ENCODE measurements at places on chromosomes 16 and 17.

GRCh38 chr17:19461681-19462080 is 50.6 kb downstream of the RNF112 start:
- no peak for DNase-seq

DNA sequence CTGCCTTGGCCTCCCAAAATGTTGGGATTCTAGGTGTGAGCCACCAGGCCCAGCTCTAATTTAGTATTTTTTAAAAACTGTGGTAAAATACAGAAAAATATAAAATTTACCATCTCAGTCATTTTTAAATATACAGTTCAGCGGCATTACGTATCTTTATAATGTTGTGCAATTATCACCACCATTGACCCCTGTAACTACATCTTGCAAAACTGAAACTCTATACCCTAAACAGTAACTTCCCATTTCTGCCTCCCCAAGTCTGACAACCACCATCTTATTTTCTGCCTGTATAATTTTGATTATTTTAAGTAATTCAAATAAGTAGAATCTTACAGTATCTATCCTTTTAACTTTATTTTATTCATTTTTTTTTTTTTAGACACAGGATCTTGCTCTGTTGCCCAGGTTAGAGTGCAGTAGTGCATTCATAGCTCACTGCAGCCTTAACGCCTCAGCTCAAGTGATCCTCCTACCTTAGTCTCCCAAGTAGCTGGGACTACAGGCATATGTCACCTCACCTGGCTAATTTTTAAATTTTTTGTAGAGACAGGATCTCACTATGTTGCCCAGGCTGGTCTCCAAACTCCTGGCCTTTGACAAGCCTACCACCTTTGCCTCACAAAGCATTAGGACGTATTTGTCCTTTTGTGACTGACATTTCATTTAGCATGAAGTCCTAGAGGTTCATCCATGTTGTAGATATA is 10.9 kb upstream of the GGA2 start:
- DNase-seq: no peak

- no peak for DNase-seq
These were observed 9.2 kb upstream of the SPPL2C start for GRCh38 chr17:45835481-45835880.

DNA sequence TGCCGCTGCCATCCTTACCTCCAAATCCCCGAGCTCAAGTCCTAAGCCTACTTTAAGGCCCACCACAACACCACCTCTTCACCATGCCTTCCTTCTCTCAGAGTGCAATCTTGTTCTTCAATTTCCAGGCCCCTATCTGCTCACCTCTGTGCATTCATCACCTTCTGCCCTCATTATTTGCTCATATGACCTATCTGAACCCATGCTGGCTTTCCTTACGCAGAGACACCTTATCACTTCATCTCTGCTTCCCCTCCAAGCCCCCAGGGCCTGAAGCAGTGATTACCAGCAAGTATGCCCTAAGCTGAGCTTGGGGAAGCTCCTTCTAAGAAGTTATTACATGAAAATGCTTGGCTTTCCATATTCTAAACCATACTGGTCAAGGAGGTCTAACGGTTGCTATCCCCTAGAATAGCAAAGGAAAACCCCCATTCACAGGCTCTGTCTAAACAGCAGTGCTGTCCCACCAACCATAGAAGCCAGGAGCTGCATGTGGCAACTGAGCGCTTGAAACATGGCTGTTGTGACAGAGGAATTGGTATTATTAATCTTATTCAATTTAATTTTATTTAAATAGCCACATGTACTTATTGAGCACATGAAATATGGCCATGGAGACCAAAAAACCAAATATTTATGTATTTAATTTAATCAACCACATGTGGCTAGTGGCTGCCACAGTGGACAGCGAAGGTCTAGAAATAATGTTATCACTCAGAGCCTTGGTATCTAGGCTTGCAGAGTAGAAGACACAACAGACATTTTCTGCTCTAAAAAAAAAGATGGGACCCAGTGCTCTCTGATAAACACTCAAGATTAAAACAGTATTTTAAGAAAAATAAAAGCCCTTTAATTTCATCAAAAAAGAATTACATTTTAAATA is 13.9 kb downstream of the USP7 start:
- no peak for DNase-seq

- DNase-seq: no peak
These were observed 35.6 kb downstream of the RPA1 start for GRCh38 chr17:1865252-1866037.

DNA sequence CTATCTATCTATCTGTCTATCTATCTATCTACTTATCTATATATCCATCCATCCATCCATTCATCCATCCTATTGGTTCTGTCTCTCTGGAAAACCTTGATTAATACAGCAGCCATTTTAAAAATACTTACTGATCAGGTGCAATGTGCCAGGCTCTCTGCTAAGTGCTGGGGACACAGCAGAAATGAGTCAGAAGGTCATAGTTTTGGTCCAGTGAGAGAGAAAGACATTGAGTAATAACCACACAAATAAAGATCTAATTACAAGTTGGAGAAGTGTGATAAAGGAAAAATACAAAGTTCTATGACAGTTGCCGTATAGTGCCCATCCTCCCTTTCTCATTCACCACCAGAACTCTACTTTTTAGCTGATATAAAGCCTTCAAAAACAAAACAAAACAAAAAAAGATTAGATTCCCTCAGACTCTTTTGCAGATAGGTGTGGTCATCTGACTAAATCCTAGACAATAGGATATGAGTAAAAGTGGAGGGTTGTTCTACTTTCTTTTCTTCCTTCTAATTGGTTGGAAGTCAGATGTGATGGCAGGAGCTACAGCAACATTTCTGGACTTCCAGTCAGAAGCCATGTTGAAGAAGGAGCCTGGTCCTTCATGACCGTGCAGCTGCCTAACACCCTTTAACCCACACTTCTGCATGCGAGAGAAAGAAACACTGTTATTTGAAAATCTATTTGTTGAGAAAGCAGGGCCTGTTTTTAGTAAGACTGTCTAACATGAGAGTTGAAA is 72.0 kb upstream of the TOX3 start:
- no peak for DNase-seq

- no peak for DNase-seq
These were observed 24.3 kb upstream of the GSG1L start for GRCh38 chr16:28087675-28088300.

- DNase-seq: peak; percentile 9
These were observed 1.2 kb downstream of the USP7 start for GRCh38 chr16:8962393-8963009.

- no peak for DNase-seq
These were observed 21.0 kb upstream of the CIBAR2 start for GRCh38 chr16:85133290-85133599.

GRCh38 chr17:29189355-29189754 is 9.2 kb upstream of the MYO18A start:
- no peak for DNase-seq

DNA sequence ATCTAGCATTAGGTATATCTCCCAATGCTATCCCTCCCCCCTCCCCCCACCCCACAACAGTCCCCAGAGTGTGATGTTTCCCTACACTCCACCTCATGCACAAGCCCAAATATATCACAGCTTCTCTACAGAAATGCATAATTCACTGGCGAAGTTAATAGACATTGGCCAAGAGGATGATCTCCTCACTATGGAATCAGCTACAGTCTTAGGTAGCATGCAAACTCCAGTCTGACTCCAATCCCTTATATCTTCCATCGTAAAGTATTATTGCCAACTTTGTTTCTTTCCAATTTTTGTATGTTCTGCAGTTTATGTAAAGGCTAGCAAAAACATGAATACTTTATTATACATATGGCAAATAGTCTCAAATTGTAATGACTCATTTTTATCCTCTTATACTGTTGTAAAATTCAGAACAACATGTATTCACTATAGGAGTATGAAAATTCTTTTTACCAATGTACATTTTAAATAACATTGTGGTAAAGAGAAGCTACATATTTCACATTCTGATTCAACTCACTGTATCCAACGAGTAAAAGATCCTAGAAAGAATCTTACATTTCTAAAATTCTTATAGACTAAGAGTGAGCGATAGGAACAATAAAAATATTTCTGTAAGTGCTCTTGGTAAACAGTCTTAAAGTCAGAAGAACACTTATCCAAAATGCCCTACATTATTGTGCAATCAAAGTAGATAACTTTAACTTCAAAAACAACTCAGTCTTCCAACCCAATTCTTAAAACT is 871 bp downstream of the ABCA8 start:
- DNase-seq: no peak

DNA sequence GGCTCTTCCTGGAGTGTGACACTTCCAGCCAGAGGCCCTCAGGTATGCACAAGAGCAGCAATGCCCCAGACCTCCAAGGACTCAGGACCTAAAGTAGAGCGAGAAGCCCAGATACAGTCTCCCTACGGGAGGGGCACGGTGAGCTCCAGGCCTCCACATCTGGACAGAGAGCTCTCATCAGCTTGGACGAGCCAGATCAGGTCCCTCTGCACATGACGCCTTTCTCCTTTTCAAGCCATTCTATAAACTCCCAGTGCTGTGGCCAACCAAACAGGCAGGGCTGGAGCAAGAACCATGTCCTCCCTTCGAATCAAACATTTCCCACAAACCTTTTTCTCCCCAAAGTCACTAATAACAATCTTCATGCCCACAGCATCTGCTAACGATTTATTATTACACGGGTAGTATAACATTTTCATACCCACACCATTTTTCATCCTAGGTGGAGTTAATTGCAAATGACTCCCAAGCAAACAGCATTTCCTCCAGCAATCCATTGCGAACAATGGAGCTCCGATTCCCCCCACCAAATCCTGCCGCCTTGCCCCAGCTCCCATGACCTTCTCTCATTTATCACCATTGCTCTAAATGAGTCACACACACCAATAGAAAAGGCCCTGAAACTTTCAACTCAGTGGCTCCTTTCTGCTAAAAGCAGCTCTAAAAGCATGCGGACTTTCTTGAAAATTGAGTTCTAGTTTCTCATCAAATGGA is 24.2 kb upstream of the NLRP1 start:
- DNase-seq: no peak

DNA sequence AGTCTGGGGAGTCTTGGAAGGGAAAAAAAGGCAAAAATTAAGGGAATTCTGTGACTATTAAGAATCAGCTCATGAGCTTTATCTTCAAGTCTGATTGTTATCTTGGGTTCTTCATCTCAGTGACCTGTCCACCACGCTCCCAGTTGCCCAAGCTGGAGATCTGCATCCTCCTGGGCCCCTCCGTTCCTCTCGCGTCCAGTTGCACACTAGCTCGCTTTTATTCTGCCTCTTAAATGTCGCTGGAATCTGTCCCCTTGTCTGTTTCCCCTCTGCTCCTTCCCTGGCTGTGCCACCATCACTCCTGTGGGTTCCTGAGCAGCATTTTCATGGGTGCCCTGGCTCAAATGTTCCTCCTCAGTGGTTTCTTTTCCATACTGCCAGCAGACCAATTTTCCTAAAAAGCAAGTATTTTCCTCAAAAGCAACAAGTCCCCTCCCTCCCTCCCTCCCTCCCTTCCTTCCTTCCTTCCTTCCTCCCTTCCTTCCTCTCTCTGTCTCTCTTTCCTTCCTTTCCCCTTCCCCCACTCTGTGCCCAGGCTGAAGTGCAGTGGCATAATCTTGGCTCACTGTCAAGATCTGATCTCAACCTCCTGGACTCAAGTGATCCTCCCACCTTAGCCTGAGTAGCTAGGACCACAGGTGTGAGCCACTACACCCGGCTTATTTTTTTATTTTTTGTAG is 1.4 kb downstream of the ENDOV start:
- no peak for DNase-seq

DNA sequence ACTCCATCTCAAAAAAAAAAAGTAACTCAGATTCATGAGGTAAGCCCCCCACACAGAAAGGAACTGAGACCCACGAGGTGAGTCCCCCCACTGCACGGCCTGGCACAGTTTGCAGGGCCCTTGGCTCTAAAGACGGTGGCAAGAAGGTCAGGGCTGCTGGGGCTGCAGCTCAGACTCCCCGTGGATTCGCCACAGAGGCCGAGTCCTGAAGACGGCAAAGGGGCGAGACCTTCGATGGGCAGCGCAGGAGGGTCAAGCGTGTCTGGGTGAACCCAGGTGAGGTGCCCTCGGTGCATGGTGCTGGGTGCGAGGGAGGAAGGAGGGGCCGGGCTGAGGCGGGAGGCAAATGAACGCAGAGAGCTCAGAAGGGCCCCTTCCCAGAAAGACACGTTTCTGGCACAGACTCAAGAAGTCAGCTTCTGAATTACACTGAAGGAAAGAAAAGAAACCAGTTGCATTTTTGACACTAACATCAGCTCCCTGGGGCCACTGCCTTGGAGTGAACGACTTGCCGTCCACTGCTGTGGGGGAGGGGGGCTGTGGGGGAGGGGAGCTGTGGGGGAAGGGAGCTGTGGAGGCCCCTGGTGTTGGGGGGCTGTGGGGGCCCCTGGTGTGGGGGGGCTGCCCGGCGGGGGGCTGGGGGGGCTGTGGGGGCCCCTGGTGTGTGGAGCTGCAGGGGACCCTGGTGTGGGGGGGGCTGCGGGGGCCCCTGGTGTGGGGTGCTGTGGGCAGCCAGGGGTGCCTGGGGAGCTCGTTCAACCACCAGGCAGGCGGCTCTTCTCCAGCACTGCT is 69.8 kb upstream of the METRNL start:
- DNase-seq: no peak

DNA sequence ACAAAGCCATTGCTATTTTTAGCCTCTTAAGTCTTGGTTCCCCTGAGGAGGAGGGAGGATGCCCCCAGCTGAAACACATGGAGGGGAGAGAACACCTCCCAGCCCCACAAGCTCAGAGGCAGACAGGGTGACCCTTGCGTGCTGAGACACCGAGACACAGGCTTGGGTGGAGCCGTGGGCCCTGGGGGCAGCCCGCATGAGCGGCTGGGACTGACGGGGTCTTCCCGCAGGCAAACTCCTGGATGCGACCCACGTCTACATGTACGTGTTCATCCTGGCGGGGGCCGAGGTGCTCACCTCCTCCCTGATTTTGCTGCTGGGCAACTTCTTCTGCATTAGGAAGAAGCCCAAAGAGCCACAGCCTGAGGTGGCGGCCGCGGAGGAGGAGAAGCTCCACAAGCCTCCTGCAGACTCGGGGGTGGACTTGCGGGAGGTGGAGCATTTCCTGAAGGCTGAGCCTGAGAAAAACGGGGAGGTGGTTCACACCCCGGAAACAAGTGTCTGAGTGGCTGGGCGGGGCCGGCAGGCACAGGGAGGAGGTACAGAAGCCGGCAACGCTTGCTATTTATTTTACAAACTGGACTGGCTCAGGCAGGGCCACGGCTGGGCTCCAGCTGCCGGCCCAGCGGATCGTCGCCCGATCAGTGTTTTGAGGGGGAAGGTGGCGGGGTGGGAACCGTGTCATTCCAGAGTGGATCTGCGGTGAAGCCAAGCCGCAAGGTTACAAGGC is 9.8 kb downstream of the SLC16A3 start:
- peak; percentile 51 for DNase-seq

DNA sequence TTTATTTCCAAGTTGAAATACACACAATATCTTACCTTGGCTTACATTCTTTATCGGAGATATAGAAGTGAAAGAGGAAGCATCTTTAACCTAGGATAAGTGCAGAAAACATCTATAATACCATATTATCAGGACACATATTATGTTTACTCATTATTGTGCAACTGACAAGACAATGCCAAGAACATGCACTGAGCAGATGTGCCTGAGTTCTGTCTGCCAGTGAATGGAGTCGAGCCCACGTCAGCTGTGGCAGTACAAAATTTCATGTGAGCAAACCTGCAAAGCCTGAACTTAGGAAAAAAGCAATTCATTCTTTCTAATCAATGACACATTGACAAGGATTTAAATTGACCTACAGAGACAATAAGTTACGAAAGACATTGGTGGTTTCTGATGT is 154.4 kb downstream of the AXIN2 start:
- no peak for DNase-seq
